ENCODE measurements at places on chromosomes 3 and 15.

- no peak for DNase-seq
Observed at GRCh38 chr3:184368586-184369183, 7.2 kb downstream of the POLR2H start.

- DNase-seq, result peak; percentile 42
Observed at GRCh38 chr3:30779686-30780287, 114.7 kb downstream of the GADL1 start.

- no peak for DNase-seq
Observed at GRCh38 chr15:60701261-60702019, 222.5 kb upstream of the ICE2 start.

DNA sequence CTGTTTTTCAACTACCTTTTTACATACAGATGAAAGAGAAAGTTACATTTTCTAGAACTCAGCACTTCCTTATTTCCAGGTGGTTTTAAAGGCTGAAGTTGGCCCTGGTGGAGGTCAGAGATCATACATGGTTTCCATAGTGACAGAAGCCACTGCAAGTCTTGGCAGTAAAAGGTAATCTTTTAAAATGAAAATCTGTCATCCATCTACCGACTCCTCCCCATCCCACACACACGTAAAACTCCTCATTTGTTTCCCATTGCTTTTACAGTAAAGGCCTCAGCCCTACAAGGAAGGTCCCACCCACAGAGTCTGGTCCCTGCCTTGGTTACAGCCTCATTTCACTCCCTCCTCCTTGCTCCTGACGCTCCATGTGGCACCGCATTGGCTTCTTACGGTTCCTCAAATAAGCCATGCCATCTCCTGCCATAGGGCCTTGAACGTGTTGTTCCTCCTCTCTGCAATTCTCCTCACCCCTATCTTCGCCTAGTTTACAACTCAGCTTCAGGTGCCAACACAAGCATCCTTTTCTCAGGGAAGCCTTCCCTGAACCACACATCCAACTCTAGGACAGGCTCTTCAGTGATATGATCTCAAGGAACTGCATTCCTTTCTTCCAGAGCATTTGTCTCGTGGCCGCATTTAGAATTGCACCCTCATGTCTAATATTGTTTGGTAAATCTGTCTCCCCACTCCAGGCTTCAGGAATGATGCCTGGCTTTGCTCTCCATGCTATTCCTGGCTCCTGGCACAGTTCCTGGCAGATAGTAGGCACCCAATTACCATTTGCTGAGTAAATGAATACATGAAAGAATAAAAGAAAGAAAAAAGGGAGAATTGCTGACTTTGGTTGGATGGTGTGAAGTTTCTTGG, 2.6 kb downstream of the CYP19A1 start:
- no peak for DNase-seq

GRCh38 chr15:60392986-60393790, 4.6 kb downstream of the ANXA2 start:
- no peak for DNase-seq

DNA sequence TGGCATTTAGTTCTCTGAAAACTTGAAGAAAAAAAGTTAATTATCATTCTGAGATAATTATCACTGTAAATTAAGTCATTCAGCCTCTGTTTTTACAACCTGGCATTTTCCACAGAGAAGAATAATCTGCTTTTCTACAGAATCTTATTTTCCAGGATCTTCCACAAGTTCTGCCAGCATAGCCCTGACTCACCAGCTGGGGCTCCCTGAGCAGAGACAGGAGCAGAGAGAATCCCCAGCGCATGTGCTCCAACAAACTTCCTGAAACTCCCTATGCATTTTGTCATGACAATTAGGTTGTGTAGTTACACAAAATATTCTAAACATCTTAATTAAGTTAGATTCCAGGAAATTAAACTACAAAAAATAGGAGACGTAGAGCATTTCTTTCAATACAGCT, 32.1 kb upstream of the TMEM207 start:
- DNase-seq, result no peak

Measured in H9 (cell line).